Body of pancreas (tissue), 4 donors: ENCODE measurements at places on chromosomes 4 and X. TPM values are rescaled to one million over a fixed set of nuclear protein-coding genes. Genes with fewer than 3 reads are reported as not detected.

GRCh38 chrX:100928660-100929613 lies at the start of gene XKRX:
Gene XKRX (minus strand): TSS chrX:100928917. CDS start chrX:100928304, 613 bp downstream.
- peak; percentile 32 for DNase-seq
- H3K4me3 ChIP-seq = no peak within 1 kb of the TSS
- H3K4me1 ChIP-seq = peaks cover 13% of the 10 kb centered on the region
- H3K36me3 ChIP-seq = no peaks in the 10 kb centered on the region
- H3K27ac ChIP-seq = no peak within 1 kb of the TSS
- no peaks in the 10 kb centered on the region for H3K27me3 ChIP-seq

GRCh38 chr4:9867751-9868425 lies 86.5 kb downstream of the DRD5 start:
- H3K4me3 ChIP-seq = no peak overlapping the region
- no peak for DNase-seq
- no peaks in the 10 kb centered on the region for H3K27me3 ChIP-seq
- H3K27ac ChIP-seq = no peak overlapping the region

GRCh38 chr4:110982486-110982885 lies 359.6 kb upstream of the PITX2 start:
- H3K4me3 ChIP-seq = no peak overlapping the region
- no peaks in the 10 kb centered on the region for H3K36me3 ChIP-seq
- no peak overlapping the region for H3K27ac ChIP-seq
- H3K4me1 ChIP-seq = no peaks in the 10 kb centered on the region
- H3K27me3 ChIP-seq = no peaks in the 10 kb centered on the region

DNA sequence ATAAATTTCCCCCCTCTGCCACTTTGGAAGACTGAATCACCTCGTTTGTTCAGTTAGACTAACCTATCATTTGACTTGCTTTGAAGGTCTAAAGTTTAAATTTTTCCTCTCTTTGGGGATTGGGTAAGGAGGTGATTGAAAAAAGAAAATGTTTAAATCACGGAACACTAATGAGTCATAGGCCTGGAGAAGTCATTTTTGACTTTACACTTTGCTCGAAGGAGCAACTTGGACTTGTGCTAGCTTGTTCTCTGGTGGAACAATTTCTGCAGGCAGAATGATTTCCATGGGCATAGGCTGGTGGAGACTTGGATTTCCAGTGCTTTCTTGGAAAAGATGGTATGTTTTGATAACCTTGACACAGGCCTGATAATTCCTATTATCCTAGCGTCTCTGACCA lies 10.5 kb upstream of the GLUD2 start:
- H3K36me3 ChIP-seq = no peaks in the 10 kb centered on the region
- no peaks in the 10 kb centered on the region for H3K27me3 ChIP-seq
- no peak for DNase-seq
- H3K27ac ChIP-seq = no peak overlapping the region

GRCh38 chr4:16227462-16227868 lies 1.2 kb upstream of the TAPT1 start:
- peak overlapping the region; percentile 93 for H3K27ac ChIP-seq
- no peaks in the 10 kb centered on the region for H3K36me3 ChIP-seq
- H3K4me3 ChIP-seq = peak overlapping the region; percentile 79
- no peaks in the 10 kb centered on the region for H3K27me3 ChIP-seq

GRCh38 chr4:100695039-100695654 lies 177.3 kb upstream of the EMCN start:
- no peak overlapping the region for H3K27ac ChIP-seq
- H3K4me1 ChIP-seq = no peaks in the 10 kb centered on the region
- no peaks in the 10 kb centered on the region for H3K27me3 ChIP-seq
- H3K4me3 ChIP-seq = no peak overlapping the region

DNA sequence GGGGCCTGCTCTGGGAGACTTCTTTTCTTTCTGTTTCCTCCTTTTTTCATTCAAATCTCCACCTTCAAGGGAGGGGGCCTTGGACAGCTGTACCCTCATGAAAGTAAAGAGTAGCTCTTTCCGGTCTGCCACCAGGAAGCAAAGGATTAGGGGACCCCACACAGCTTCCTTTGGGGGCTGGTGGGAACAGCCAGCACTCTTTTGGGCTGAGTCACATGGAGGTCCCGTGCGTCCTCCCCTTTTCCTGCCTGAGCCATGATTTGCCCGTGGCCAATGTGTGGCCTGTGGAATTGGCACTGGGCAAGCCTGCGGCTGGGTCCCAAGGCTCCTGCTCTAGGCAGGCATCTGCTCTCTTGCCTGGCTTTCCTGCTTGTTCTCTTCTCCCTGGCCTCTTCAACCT lies 65.5 kb downstream of the FHDC1 start:
- no peak overlapping the region for H3K4me3 ChIP-seq
- no peaks in the 10 kb centered on the region for H3K4me1 ChIP-seq
- H3K36me3 ChIP-seq = no peaks in the 10 kb centered on the region
- no peaks in the 10 kb centered on the region for H3K27me3 ChIP-seq

- H3K27ac ChIP-seq = no peak overlapping the region
- no peak overlapping the region for H3K4me3 ChIP-seq
- no peaks in the 10 kb centered on the region for H3K36me3 ChIP-seq
- H3K4me1 ChIP-seq = peaks cover 9% of the 10 kb centered on the region
These were observed 661 bp downstream of the S100P start for GRCh38 chr4:6694177-6694901.

- no peaks in the 10 kb centered on the region for H3K36me3 ChIP-seq
- H3K4me3 ChIP-seq = no peak overlapping the region
- no peaks in the 10 kb centered on the region for H3K4me1 ChIP-seq
- H3K27me3 ChIP-seq = no peaks in the 10 kb centered on the region
- DNase-seq = no peak
- no peak overlapping the region for H3K27ac ChIP-seq
These were observed 30.4 kb downstream of the ARHGEF6 start for GRCh38 chrX:136750364-136750763.

DNA sequence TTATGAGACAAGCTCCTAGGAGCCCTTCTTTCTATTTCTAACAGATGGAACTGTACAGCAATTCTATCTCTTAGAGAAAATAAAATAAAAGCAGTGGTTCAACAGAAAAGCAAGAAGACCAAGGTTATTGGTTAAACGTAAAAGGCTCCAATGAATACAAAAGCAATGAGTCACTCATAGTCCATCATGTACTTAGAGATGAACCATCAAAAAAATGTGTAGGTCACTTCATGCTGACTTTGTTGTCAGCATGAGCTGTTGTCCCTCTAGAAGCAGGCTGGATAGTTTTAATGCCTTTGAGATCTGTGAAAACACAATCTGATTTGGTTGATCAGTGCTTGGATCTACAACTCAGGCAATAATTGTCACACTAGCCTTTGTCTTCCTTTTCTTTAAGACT lies 378.6 kb upstream of the ANXA10 start:
- H3K36me3 ChIP-seq = no peaks in the 10 kb centered on the region
- no peak overlapping the region for H3K4me3 ChIP-seq
- DNase-seq = no peak
- no peaks in the 10 kb centered on the region for H3K27me3 ChIP-seq

GRCh38 chrX:21639775-21640174 lies 18.4 kb downstream of the KLHL34 start:
- H3K27me3 ChIP-seq = no peaks in the 10 kb centered on the region
- H3K27ac ChIP-seq = no peak overlapping the region
- H3K36me3 ChIP-seq = no peaks in the 10 kb centered on the region
- no peaks in the 10 kb centered on the region for H3K4me1 ChIP-seq
- no peak overlapping the region for H3K4me3 ChIP-seq

DNA sequence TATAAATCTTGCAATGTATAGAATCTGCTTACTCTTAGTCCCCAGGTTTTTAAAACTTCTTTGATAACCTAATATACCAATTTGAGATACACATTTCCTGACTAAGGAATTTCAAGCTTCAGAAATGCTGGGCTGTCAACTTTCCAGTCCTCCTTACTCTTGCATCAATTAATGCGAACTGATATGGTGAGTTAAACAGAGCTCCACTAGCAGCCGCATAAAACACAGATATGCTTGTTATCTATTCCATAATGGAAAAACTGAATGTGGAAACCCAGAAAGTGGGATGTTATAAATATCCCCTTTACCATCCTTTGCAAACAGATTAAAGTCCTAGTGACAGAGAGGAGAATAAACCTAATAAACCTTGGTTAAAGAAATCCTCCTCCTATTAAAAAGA lies 1913.7 kb downstream of the STIM2 start:
- no peaks in the 10 kb centered on the region for H3K4me1 ChIP-seq
- H3K36me3 ChIP-seq = no peaks in the 10 kb centered on the region
- DNase-seq = no peak
- no peak overlapping the region for H3K4me3 ChIP-seq

DNA sequence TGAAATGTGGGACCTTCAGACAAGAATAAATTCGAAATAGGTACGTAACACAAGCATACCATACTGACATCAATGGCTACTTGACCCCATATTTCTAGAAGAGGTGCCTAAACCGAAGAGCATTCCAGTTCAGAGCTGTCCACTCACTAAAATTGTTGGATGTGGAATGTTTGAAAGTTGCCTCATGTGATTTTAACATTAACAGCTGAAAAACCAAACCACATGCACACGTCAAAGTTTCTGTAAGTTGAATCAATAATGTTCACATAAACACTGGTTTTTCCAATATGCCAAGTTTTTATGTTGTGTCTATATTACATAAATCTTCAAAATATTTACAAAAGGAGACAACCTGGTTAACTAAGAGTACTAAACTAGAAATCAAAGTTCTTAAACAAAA lies 3.5 kb downstream of the UBE2D3 start:
- no peaks in the 10 kb centered on the region for H3K27me3 ChIP-seq
- H3K27ac ChIP-seq = peak overlapping the region; percentile 100
- peaks cover 60% of the 10 kb centered on the region for H3K4me1 ChIP-seq
- H3K36me3 ChIP-seq = no peaks in the 10 kb centered on the region
- no peak overlapping the region for H3K4me3 ChIP-seq
- no peak for DNase-seq

GRCh38 chr4:173489514-173489913 lies 40.5 kb downstream of the HAND2 start:
- H3K27me3 ChIP-seq = no peaks in the 10 kb centered on the region
- peaks cover 7% of the 10 kb centered on the region for H3K4me1 ChIP-seq
- H3K4me3 ChIP-seq = no peak overlapping the region
- H3K36me3 ChIP-seq = no peaks in the 10 kb centered on the region
- DNase-seq = no peak

DNA sequence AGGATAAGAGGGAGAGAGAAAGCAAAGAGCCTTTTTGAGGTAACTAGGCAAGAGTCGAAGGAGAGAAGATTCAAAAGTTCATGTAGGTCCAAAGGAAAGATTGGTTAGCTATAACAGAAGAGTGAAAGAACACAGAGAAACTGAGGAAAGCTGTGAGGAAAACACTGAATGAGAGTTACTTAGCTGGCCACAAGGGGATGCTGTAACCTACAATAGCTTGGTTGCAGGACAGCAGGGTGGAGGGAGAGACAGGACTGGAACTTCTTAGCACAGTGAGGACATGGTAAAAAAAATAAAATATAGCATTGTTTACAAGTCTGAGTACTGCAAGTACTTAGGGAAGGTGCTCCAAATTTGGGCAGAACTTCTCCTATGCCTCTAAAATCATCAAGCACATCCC lies 48.3 kb downstream of the RAI2 start:
- no peak overlapping the region for H3K27ac ChIP-seq
- no peak for DNase-seq
- H3K4me3 ChIP-seq = no peak overlapping the region
- no peaks in the 10 kb centered on the region for H3K36me3 ChIP-seq
- H3K27me3 ChIP-seq = no peaks in the 10 kb centered on the region
- no peaks in the 10 kb centered on the region for H3K4me1 ChIP-seq

The ASMT gene
- total RNA-seq = not detected

The NPNT gene
- 29.1 TPM for total RNA-seq

The NDNF gene
- total RNA-seq = 0.52 TPM

The KCNE5 gene
- total RNA-seq = not detected

The MAOA gene
- total RNA-seq = 118 TPM

The CTAG1B gene
- not detected for total RNA-seq

The VCX gene
- total RNA-seq = not detected

The VEGFD gene
- not detected for total RNA-seq

The TBC1D19 gene
- total RNA-seq = 30.7 TPM

The CUL4B gene
- 18.8 TPM for total RNA-seq

The NLRP2B gene
- total RNA-seq = not detected
